Stimulated activated CD8-positive, alpha-beta memory T cell treated with anti-CD3 and anti-CD28 coated beads, Interleukin-15, amount 100 ng/mL, for 4 hours (primary cell): ENCODE measurements at places on chromosomes 2 and 18.

DNA sequence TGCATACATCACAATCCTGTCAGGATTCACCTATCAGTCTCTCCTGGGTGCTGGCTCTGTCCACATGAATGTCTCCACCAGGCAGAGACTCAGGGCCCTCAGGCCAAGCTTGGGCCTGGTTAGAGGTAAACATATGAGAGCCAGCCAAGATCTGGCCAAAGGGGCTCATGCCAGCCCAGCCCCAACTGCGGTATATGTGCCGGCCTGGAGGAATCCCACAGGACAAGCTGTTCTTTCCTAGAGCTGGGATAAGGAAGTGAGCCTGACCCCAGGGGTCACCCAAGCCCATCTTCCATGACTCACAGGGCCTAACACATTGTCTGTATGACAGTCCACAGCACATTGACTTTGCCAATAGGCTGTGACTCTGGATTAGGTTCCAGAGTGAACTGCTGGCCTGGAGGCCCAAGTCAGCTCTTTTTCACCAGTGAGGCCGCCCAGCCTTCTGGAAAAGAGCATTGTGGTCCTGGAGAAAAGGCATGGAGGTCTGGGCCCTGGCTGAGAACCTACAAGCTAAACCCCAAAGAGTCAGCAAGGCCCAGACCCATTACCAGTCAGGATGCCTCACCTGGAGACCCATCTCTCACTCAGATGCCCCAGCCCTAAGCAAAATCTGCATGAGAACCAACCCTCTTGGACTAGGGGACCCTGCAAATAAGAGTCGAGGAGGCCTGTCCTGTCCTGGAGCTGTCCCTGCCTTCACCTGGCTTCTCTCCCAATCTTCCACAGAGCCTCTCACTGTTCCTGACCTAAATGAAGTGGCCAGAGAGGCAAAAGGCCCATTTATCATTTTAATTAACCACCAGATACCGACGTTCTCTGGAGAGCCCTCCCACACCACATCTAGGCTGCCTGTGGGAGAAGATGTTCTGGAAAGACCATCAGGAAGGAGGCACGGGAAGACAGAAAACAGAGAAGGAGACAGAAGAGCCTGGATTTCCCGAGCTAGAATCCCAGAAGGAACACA lies 120.9 kb upstream of the PKDCC start:
- no peak for DNase-seq

GRCh38 chr2:64481665-64482064 lies 27.7 kb downstream of the LGALSL start:
- no peak for DNase-seq

DNA sequence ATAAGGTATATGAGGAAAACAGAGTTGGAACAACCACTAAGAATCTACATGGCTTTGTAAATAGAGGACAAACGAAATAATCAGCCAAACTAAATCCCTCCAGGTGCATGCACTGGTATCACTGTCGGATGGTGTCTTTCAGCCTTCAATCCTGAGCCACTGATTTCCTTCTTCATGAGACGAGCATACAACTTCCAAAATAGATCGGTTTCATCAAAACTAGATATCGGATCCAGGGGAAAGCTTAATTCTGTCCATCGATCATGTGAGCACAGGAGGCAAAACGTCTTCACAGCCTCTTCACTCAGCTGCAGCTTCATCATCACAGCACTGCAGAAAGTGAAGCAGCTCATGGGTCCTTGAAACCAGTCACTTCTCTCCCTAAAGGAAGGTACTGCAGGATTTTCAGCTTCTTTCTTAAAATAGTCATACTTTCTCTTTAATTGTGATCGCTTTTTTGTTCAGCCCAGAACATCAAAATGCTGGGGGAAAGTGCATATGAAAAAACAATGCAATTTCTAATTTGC lies 80.5 kb downstream of the DTNB start:
- DNase-seq, result no peak

DNA sequence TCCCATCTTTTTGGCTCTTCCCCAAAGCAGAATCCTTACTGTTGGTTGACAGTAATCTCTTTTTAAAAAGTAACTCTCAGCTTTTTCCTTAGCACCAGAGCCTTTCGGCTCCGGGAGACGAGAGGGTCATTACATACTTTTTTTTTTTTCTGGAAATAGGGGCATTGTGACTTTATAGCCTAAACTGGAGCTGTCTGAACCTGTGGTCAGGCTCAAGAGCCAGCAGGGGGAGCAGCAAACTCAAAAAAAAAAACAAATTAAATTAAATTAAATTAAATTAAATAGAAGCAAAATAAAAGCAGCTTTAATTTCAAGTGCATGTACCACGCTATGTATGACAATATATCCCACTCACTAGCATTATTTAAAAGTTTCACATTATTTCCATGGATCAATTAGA lies 156.6 kb downstream of the DTNA start:
- no peak for DNase-seq

DNA sequence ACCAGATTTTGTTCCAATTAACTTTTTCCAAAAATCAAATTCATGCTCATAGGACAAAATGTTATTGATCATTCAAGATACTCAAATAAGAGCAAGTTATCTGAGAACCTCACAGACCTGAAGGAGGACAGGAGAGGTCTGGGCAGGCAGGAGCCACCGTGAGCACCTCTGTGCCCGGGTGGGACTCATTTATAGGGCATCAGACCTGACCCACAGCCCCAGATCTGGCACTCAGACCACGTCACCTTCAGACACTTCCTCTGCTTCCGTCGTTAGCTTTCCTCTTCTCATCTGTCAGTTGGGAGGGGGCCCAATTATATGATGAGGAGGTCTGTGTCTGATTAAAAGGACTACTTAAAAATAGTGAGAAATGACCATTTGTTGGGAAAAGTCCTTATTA lies 169.4 kb downstream of the EIPR1 start:
- no peak for DNase-seq

DNA sequence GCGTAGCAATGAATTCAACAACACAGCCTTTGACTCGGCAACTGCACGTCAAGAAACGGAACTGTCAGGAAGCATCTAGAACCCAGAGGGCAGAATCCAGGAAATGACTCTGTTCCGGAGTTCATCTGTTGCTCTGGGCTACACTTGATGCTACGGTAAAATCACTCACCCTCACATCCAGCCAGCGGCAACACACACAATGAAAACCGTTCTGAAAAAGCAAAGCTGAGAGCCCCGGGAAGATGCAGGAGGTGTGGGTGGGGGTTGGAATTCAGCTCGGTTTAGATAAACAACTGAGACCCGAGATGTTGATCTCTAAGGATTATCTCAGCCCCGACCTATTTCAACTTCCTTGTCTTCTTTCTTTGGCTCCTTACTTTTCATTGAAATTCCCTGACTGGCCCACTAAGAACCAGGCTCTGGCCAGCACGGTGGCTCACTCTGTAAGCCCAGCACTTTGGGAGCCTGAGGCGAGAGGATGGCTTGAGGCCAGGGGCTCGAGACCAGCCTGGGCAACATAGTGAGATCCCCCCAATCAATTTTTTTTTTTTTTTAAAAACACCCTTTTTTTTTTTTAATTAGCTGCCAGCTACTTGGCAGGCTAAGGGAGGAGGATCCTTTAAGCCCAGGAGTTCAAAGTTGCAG lies 13.3 kb upstream of the RAB17 start:
- DNase-seq, result no peak

GRCh38 chr2:217800433-217801114 lies 202.2 kb downstream of the TNS1 start:
- DNase-seq, result no peak

- DNase-seq, result no peak
Measured at GRCh38 chr18:23945416-23946079, 69.0 kb upstream of the TTC39C start.

DNA sequence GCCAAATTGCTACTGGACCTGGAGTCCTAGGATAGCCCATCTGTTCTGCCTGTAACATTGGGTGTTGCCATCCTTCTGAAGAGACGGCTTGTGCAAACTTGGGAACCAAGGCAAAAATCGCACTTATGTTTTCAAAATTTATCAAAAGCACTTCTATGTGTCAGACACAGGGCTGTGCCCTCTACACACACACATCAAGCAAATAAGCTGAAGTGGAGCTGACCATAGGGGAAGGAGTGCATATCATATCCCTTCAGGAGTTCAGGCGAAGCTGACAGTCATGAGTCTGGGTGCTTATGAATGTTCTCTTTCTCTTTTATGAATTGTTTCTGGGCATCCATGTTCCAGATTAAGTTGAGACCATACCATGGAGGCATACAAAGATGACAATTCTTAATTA lies 247.9 kb downstream of the CYRIA start:
- no peak for DNase-seq

DNA sequence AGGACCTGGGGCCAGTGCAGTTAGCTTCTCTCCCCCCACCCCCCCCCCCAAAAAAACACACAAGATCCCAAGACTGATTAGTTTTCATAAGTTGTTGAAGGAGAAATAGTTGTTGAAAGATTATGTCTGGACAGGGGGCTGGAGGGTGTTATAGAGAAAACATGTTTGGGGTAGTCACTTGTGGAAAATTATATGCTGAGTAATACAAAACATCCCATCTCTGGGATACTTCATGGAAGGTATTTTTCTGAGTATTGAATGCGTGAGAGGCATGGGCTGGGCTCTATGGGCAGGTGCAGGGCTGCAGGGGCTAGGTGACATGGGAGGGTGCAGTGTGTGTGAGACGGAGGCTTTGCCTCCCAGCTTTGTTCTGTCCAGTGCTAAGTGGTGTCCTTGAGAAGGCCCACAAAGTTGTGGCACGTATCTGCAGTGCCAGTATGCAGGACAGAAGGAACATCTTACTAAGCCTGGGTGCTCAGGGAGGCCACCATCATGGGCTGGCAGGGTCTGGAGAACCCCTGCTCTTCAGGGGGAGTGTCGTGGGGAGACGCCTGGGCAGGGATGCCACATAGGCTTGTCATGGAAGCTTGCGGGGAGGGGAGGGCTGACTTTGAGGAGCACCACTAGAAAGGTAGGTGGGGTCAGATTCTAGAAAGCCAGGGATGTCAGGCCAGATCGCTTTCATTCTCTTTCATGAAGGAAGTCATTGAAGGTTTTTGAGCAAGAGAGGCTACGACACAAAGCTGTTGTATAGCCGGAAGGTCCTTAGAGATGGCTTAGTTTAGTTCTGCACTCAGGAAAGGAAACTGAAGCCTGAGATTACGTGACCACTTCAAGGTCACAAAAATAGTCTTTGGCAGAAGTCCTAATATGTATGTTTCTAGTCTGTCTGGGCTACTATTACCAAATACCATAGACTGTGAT lies 232.0 kb downstream of the LDLRAD4 start:
- no peak for DNase-seq

- no peak for DNase-seq
Measured at GRCh38 chr2:140842110-140842509, 1288.7 kb downstream of the LRP1B start.

GRCh38 chr2:163155279-163155883 lies 316.8 kb upstream of the KCNH7 start:
- DNase-seq, result no peak

DNA sequence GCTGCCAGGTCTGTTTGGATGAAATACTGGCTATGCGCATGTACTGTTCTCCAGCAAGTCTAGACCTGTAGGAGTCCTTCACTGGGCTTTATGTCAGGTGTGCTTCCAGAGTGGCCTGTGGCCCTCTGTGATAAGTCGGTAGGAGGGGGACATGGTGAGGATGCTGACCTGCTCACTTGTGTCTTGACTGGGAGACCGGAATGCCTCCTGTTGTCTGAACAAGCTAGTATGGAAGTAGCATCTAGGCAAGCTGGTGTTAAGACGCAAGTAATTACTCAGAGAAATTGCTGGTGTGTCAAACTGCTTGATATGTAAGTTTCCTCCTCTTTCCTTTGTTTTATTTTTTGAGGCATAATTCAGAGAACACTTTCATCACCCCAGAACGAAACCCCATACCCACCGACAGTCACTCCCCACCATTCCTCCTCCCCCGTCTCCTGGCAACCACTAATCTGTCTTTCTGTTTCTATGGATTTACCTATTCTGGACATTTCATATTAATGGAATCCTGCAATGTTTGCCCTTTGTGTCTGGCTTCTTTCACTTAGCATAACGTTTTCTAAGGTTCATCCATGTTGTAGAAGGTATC lies 76.4 kb downstream of the TMEM247 start:
- no peak for DNase-seq

- DNase-seq, result no peak
Measured at GRCh38 chr2:218249691-218250090, 11.1 kb upstream of the GPBAR1 start.

DNA sequence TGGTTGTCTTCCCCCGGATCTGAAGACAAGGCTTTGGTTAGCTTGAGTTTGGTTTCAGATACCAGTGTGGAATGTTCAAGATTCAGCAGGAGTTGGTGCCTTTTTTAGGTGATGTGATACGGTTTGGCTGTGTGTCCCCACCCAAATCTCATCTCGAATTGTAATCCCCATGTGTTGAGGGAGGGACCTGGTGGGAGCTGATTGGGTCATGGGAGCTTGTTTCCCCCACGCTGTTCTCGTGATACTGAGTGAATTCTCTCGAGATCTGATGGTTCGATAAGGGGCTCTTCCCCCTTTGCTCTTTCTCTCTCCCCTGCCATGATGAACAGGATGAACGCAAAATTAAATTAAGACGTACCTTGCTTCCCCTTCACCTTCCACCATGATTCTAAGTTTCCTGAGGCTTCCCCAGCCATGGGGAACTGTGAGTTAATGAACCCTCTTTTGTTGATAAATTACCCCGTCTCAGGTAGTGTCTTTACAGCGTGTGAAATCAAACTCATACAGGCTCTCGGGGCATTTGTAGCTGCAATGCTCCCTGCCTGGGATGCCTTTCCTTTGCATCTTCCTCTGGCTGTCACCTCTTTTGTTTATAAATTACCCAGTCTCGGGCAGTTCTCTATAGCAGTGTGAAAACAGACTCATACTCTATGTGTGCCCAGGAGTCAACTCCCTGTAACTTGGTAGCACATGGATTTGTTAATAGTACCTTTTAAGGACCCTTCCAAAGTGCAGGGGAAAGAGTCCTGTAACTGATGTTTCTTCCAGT lies 21.3 kb downstream of the PDCD1 start:
- no peak for DNase-seq

- no peak for DNase-seq
Measured at GRCh38 chr2:121435790-121436189, 94.9 kb upstream of the RNU4ATAC start.

GRCh38 chr18:29430416-29430815 lies 1253.5 kb upstream of the CDH2 start:
- no peak for DNase-seq

DNA sequence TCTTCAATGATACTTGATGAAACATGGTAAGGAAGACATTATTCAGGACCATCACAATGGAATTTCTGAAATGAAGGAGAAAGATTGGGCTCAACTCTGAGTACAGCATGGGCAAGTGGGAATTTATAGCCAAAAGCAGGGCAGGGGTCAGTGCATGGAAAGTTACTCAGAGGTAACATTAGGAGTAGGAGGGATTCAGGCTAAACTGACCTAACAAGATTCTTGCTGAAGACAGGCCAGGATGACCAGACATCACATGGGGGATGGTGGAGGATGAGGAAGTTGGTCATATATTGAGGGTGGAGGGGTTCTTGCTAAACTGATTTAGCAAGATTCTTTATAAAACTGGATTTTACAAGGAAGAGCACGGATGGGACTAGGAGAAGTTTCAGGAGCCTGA lies 489.8 kb downstream of the ADCYAP1 start:
- no peak for DNase-seq

GRCh38 chr2:46245869-46246268 lies 51.3 kb upstream of the EPAS1 start:
- DNase-seq, result no peak

GRCh38 chr2:127564429-127565260 lies 29.2 kb downstream of the MYO7B start:
- DNase-seq, result no peak

- no peak for DNase-seq
Measured at GRCh38 chr2:241903121-241904010, 33.8 kb downstream of the RTP5 start.
